ENCODE measurements at places on chromosomes 3 and 15. TPM values are rescaled to one million over a fixed set of nuclear protein-coding genes. Genes with fewer than 3 reads are reported as not detected.
A peak's percentile ranks its signal among the peaks of the same experiment; 100 is the strongest.

DNA sequence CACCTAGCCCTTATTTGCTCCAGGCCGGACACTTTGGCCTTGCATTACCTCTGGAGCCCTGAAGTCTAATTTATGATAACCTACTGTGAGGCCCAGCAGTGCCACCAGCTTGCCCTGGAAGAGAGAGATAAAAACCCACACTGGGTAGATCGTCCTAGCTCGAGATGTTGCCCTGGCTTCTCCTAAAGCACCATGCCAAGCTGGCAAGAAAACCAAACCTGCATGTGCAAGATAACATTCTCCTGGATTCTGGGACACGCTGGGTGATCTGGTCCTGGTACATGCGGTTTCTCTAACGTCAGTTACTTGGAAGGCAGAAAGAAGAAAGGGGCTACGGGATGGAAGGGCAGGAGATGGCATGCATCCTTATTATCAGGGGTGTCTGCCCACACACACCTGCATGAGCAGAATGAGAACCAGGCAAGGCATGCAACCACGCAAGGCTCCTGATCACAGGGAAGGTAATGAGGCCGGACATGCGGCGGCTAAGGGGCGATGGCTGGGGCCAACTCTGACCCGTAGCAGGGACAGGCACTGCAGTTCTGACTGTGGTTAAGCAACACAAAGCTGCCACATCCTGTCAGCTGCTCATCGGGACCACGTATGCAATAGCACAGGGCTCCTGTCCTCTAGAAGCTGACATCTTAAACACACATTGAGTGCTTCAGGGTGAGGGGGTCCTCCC is 73.0 kb downstream of the OXNAD1 start:
- no peaks in the 10 kb centered on the region for H3K27me3 ChIP-seq
- H3K4me1 ChIP-seq: peaks cover 47% of the 10 kb centered on the region
- H3K36me3 ChIP-seq: peaks cover 11% of the 10 kb centered on the region
- peak overlapping the region; percentile 78 for H3K4me3 ChIP-seq

GRCh38 chr3:53081318-53081717 is 35.4 kb upstream of the SFMBT1 start:
- H3K27me3 ChIP-seq: no peaks in the 10 kb centered on the region
- no peak for DNase-seq
- no peak overlapping the region for H3K4me3 ChIP-seq
- H3K36me3 ChIP-seq: no peaks in the 10 kb centered on the region
- no peak overlapping the region for H3K27ac ChIP-seq
- no peaks in the 10 kb centered on the region for H3K4me1 ChIP-seq

DNA sequence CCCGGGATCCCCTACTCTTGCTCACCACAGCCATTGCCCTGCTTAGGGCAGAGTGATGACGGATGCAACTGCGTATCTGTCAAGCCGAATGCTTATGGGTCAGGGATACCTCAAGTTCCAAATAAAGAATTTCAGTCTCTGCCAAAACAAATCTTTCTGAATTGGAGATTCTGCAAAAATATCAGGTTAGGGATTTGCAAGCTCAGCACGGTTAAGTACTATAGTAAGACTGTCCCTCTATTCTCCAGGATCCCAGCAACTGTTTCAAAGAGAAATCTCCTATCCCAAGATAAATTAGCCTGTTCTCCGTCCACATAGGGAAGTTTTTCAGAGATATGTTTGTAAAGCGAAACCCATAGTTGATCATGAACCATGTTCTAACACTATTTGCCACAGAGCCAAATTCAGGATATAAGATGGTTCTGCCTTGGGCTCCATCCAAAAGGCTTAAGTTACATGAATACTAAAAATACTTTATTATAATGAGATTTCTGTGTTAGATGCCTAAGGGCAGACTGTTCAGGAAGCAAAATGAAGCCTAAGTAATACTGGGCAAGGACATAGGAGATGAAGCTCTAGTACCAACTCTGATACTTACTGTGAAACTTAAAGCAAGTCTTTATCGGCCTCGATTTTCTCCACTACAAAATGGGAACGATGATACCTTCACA is 100.1 kb upstream of the LPP start:
- no peaks in the 10 kb centered on the region for H3K36me3 ChIP-seq
- DNase-seq: no peak
- no peak overlapping the region for H3K27ac ChIP-seq
- H3K27me3 ChIP-seq: peaks cover 10% of the 10 kb centered on the region
- H3K4me3 ChIP-seq: no peak overlapping the region

GRCh38 chr3:73212683-73213082 is 151.2 kb downstream of the EBLN2 start:
- H3K4me3 ChIP-seq: no peak overlapping the region
- H3K36me3 ChIP-seq: no peaks in the 10 kb centered on the region
- peaks cover 1% of the 10 kb centered on the region for H3K27me3 ChIP-seq
- DNase-seq: no peak
- no peak overlapping the region for H3K27ac ChIP-seq

GRCh38 chr3:135426508-135426907 is 539.0 kb upstream of the PPP2R3A start:
- no peaks in the 10 kb centered on the region for H3K27me3 ChIP-seq
- no peak overlapping the region for H3K4me3 ChIP-seq
- H3K4me1 ChIP-seq: no peaks in the 10 kb centered on the region
- DNase-seq: no peak

DNA sequence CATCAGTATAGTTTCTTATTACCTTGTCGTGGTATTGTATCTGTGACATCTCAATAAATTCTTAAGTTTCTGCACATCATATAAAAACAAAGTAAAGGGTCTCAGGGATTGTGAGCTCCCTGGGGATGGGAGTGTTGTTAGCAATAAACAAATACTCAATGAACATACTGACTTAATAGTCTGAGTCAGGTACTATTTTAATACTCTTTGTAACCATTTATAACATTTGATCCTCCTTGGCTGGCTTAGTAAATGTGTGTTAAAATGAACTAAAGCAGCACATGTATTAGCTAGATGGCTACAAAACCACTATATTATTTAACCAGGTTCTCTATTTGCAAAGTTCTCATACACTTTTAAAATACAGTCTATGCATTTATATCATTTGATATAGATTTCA is 1.8 kb downstream of the ICE2 start:
- H3K4me1 ChIP-seq: peaks cover 33% of the 10 kb centered on the region
- no peak for DNase-seq
- peaks cover 19% of the 10 kb centered on the region for H3K36me3 ChIP-seq
- H3K27ac ChIP-seq: peak overlapping the region; percentile 92

DNA sequence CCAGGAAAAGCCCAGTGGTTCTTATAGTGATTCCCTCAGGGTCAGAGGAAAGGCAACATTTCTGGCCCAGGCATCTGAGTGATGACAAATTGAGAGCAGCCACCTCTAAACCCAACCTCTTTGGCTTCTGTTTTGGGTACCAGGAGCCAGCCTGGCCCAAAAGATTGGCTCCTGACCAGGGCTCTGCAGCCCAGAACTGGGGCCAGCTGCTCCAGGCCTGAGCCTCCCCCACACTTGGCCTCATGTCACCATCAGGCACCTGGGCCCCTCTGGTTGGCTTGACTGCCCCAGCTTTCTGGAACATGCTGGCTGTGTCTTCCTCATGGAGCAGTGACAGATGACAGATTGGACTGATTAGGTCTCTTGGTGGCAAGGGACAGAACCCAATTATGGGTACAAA is 26.0 kb upstream of the HCN4 start:
- no peaks in the 10 kb centered on the region for H3K36me3 ChIP-seq
- H3K4me3 ChIP-seq: no peak overlapping the region
- H3K27me3 ChIP-seq: peaks cover 10% of the 10 kb centered on the region
- H3K4me1 ChIP-seq: no peaks in the 10 kb centered on the region
- no peak overlapping the region for H3K27ac ChIP-seq

- no peak for DNase-seq
- no peak overlapping the region for H3K4me3 ChIP-seq
- peaks cover 30% of the 10 kb centered on the region for H3K36me3 ChIP-seq
Measured at GRCh38 chr3:130705501-130705900, 41.1 kb downstream of the PIK3R4 start.

- H3K27me3 ChIP-seq: no peaks in the 10 kb centered on the region
- H3K4me1 ChIP-seq: peaks cover 12% of the 10 kb centered on the region
- H3K4me3 ChIP-seq: no peak overlapping the region
- H3K27ac ChIP-seq: no peak overlapping the region
Measured at GRCh38 chr15:31070867-31071266, 30.7 kb downstream of the TRPM1 start.

DNA sequence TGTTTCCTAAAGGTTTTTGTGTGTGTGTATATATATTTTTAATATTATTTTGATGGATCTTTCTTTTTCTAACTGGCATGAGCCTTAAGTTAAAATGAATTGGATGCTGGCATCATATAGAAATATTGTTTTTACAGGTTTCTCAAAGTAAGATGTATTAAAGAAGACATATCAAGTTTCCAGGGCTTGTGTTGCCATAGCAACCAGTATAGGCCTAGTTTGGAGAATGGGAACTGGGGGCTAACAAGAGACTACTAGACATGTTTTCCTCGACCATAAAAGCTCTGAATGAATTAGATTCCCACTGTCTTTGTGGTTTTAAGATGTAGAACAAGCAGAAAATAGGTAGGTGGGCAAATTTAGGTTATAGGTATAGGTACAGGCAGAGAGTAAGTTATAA is 771.4 kb downstream of the TUSC7 start:
- DNase-seq: no peak
- H3K4me3 ChIP-seq: no peak overlapping the region
- no peaks in the 10 kb centered on the region for H3K36me3 ChIP-seq
- no peaks in the 10 kb centered on the region for H3K4me1 ChIP-seq
- no peaks in the 10 kb centered on the region for H3K27me3 ChIP-seq

DNA sequence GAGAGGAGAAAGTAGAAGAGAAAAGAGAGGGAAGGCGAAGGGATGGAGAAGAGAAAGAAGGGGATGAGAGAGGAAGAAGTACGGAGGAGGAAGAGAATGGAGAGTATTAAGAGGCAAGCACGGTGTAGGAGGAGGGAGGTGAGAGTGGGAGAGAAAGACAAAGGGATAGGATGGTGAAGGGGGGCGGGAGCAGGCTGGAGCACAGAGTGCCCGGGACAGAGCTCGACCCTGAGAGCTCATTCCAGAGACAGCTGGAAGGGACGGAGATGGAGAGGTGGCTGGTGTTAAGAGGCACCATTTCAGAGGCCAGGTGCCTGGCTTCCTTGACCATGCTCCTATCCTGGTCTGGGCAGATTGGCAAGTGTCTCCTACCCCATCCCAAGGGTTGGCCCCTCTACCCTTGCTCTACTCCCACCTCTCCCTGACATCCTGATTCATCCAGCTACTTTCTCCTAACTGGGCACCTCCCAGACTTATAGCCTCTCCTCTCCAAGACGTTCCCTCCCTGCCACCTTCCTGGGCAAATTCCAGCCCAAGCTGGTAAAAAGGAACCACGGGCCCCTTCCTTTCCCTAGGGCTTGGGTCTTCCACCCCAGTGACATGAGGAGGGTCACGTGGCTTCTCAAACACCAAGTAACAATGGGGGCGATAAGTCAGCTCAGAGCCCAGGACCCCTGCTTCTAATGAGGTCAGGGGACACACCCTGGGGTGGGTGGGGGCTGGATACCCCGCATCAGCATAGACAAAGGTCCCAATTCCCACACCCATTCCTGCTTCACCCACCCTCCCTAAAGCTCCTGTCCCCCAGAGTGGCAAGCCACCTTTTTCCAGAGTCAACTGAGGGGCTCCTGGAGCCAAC is 1.1 kb downstream of the CLCN2 start:
- H3K27me3 ChIP-seq: no peaks in the 10 kb centered on the region
- peak overlapping the region; percentile 89 for H3K4me3 ChIP-seq
- peaks cover 32% of the 10 kb centered on the region for H3K4me1 ChIP-seq
- H3K36me3 ChIP-seq: peaks cover 10% of the 10 kb centered on the region
- no peak overlapping the region for H3K27ac ChIP-seq

DNA sequence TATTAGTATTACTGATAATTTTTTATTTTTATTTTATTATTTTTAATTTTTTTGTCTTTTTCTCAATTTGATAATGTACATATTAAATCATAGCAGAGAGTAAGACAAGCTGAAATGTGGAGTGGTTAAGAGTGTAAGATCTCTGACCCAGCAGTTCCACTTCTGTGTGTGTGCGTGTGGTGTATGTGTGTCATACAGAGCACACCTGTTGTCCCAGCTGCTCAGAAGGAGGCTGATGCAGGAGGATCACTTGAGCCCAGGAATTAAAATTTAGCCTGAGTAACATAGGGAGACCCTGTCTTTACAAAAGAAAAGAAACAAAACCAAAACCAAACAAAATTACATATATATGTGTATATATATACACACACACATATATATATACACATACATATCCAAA is 1.4 kb upstream of the CIDEC start:
- no peaks in the 10 kb centered on the region for H3K36me3 ChIP-seq
- no peak for DNase-seq
- H3K27me3 ChIP-seq: no peaks in the 10 kb centered on the region

DNA sequence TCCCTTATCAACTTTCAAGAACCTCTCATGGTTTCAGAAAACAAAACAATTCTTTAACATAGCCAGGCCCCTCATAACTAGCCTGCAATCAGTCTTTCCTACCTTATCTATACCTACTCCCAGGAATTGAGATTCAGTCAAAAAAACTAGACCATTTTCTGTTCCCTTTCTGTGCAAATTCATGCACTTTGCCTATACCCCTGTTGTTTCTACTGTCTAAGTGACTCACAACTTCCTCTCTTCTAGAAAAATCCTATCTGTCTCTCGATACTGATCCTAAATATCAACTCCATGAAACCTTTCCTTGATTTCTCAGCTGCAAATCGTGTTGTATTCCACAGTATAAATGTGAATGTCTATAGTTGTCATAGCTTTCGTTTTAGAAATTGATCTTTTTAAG is 10.9 kb upstream of the IL1RAP start:
- H3K36me3 ChIP-seq: no peaks in the 10 kb centered on the region
- H3K4me3 ChIP-seq: no peak overlapping the region
- no peaks in the 10 kb centered on the region for H3K4me1 ChIP-seq
- DNase-seq: no peak
- peaks cover 20% of the 10 kb centered on the region for H3K27me3 ChIP-seq
- H3K27ac ChIP-seq: no peak overlapping the region

- H3K27me3 ChIP-seq: peaks cover 8% of the 10 kb centered on the region
- H3K36me3 ChIP-seq: no peaks in the 10 kb centered on the region
- H3K4me3 ChIP-seq: no peak overlapping the region
- no peaks in the 10 kb centered on the region for H3K4me1 ChIP-seq
Measured at GRCh38 chr15:32982001-32982400, 212.5 kb downstream of the FMN1 start.

- DNase-seq: no peak
- no peaks in the 10 kb centered on the region for H3K27me3 ChIP-seq
- H3K36me3 ChIP-seq: no peaks in the 10 kb centered on the region
- no peaks in the 10 kb centered on the region for H3K4me1 ChIP-seq
Measured at GRCh38 chr3:80535286-80535685, 767.5 kb upstream of the ROBO1 start.

DNA sequence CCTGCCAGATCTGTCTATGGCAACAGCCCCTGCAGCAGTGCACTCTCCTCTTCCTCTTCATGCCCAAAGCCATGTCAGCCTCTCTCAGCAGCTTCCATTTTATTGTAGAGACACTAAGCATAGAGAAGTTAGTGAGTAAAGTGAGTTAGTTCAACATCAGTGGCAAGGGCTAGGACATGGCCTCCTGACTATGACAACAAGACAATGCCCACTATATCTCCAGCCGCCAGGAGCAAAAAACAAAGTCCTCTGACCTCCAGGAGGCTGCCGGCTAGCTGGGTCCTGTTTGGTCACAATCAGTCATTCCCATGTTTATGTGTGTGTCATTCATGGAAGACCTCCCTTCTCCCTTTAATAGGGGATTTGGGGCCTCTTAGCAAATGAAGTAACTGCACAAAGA is 14.9 kb downstream of the NR1I2 start:
- peaks cover 30% of the 10 kb centered on the region for H3K27me3 ChIP-seq
- H3K27ac ChIP-seq: no peak overlapping the region
- no peaks in the 10 kb centered on the region for H3K36me3 ChIP-seq
- DNase-seq: no peak
- no peaks in the 10 kb centered on the region for H3K4me1 ChIP-seq
- H3K4me3 ChIP-seq: no peak overlapping the region

EPHB1 gene
- total RNA-seq: 0.59 TPM

TM6SF1 gene
- total RNA-seq: 23.7 TPM

USP8 gene
- 61.1 TPM for total RNA-seq

PATL2 gene
- 13.0 TPM for total RNA-seq

DCBLD2 gene
- total RNA-seq: 1.6 TPM

All from natural killer cell treated with Interleukin-12 subunit alpha and Interleukin-12 subunit beta and Interleukin-15 and Interleukin-18, amount 100 ng/mL, for 72 hours (primary cell).